ENCODE measurements at places on chromosomes 13 and 19. TPM values are rescaled to one million over a fixed set of nuclear protein-coding genes. Genes with fewer than 3 reads are reported as not detected.

Gene APLP1
- 24.2 TPM for polyA plus RNA-seq

Gene KLK15
- polyA plus RNA-seq = not detected

Gene FLT3LG
- polyA plus RNA-seq = 3.2 TPM

Gene AXL
- 37.6 TPM for polyA plus RNA-seq

- DNase-seq = no peak
These were observed 573 bp upstream of the ERCC5 start for GRCh38 chr13:102845289-102845629.

DNA sequence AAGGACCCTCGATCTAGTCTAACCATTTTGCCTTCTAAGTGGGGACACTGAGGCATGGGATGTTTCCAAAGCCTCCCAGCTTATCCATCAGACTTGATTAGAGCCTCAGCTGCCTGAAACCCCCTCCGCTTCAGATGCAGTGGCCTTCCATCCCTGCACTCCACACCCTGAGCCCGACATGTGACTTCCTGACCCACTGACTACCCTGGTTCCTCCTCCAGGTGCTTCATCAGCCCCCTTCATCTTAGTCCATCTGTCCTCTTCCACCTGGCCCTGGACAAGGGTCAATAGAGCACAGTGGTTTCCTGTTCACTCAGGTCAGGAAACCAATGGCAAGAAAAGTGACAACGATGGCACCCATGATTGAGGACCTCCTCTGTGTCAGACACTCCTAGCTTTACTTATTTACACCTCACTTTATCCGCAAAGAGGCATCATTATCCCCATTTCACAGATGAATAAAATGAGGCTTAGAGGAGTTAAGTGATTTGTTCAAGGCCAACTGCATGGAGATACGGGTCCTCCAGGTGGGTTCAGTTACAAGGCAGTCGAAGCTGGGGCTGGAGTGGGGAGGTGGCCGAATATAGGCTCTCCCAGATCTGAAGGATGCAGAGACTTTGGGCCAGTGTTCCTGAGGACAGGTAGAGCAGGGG, 81.6 kb upstream of the TM9SF2 start:
- DNase-seq = no peak

DNA sequence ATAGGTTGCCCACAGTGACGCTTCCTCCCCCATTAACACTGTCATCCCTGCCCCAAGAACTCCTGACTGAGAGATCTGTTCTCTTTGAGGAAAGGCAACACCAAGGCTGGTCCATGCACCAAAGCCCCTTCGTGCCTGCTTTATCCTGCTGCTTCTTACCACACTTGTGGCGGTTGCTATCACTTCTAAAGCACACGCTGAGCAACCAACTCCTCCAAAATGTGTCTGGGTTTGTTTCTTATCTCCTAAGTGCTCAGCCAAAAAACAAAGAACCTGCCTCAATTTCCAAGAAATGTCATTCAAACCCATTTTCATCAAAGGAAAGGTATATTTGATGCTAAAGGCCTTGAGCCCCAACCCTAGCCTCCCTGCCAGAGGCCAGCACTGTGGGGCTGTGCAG, 14.6 kb downstream of the ATP7B start:
- no peak for DNase-seq

- no peak for DNase-seq
These were observed 540.4 kb downstream of the IRS2 start for GRCh38 chr13:109246001-109246400.
